ENCODE measurements at places on chromosomes 5 and 9.

GRCh38 chr5:134521841-134522240 is 3.6 kb upstream of the JADE2 start:
- DNase-seq = no peak

GRCh38 chr9:38110476-38110875 is 41.4 kb upstream of the SHB start:
- DNase-seq = no peak

DNA sequence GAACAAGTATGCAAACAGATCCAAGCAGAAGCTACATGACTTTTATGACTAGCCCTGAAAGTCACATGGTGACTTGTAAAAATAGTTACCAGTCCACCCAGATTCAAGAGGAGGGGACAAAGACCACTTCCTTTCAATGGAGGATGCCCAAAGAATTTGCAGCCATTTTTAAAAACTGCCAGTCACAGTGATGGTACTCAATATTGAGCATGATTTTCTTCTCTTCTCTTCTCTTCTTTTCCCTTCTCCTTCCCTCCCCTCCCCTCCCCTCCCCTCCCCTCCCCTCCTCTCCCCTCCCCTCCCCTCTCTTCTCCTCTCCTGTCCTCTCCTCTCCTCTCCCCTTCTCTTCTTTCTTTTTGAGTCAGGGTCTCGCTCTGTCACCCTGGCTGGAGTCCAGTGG is 286.9 kb downstream of the PARP8 start:
- DNase-seq = no peak

- peak; percentile 13 for DNase-seq
These were observed 59.3 kb downstream of the FSTL4 start for GRCh38 chr5:133552925-133553525.

GRCh38 chr9:83473488-83473971 is 64.7 kb downstream of the FRMD3 start:
- DNase-seq = peak; percentile 22

DNA sequence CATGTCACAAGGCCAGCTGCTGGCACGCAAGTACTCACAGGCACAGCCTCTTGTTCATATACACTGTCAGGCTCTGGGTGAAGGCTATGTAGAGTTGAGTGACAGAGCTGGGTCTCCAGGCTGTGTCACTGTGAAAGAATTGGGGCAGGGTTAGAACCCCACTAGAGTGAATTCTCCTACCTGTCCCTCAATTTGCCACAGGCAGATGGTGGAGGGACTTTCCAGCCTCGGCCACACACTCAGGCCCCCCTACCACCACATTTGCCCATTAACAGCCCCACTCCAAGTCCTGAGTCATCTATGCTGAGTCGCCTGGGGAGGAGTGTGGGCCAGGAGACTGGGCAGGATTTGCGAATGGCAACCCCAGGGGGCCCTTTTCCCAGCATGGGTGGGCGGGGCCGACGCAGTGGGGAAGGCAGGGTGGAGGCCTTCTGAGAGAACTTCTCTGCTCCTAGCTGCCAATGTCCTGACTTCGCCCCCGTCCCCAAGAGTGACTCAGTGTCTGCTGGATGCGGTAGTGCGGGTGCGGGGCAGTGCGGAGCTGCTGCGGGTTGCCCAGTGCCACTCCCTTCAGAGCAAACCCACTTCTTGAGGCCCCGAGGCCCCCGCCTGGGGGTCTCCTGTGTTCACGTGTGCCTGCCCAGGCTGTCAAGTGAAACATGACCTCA is 50.3 kb upstream of the PSD2 start:
- no peak for DNase-seq

DNA sequence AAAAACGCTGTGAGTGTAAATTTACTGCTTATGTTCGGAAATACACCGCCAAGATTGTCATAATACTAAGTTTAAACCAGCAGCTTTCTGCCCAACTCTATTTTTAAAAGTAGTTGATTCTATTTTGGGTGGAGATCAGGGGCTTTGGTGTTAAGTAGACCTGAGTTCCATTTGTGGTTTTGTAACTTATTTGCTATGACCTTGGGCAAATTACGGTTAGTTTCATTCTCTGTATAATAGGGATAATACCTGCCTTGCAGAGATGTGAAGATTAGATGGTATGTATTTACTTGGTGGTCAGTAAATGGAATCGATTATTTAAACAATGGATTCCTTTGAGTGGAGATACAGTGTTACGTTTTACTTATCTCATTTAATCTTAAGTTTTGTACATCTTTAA is 1.6 kb downstream of the RAD23B start:
- peak; percentile 52 for DNase-seq

DNA sequence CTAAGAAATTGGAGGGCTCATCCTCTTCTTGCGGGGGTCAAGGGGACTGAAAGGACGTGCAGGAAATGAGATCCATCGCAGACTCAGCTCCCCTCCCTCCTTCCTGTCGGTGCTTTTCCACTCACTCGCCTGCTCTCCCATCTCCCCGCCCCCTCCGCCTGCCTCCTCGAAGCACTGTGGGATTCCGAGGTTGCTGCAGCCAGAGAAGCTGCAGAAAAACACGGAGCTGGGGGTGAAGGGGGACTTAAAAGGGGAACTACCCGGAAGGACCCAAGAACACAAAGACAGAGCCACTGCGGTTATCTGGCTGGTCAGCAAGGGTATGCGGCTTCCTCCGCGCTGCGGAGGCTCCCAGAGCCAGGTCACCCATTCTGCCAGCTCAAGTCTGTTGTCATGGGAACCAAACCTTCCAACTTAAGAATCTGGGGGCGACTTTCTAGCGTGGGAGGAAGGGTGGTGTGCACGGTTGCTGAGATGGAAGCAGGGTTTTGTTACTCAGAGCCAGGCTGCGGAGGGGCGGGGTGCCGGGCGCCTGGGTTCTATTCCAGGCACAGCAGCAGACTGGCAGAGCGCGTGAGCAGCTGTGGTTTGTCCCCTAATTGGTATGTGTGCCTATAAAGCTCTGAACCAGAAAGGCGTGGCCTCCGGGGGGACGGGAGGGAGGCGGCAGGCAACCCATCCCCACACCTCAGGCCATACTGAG is 24.9 kb downstream of the PCDHGC5 start:
- DNase-seq = no peak

- no peak for DNase-seq
These were observed 792.7 kb upstream of the CHD1 start for GRCh38 chr5:99721506-99721905.

DNA sequence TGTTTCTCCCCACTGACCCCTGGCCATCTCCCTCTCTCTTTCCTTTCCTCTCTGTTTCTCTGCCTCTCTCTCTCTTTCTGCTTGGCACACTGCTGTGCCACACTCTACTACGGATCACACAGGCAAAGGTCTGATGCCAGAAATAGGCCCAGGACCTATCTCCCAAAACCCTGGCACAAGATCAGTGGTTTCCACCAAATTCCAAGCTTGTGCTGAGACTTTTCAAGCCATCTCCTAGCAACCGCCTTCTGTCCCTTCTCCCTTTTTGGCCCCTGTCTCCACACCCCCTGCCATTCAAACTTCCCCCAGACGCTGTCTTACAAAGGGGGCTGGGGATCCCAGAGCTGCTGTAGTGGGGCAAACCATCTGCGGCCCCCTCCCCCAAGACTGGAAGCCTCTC is 38.5 kb upstream of the RARS1 start:
- DNase-seq = no peak

GRCh38 chr9:106916466-106917235 is 53.7 kb downstream of the ZNF462 start:
- peak; percentile 28 for DNase-seq
